ENCODE measurements at places on chromosomes 5 and 9. TPM values are rescaled to one million over a fixed set of nuclear protein-coding genes. Genes with fewer than 3 reads are reported as not detected.

DNA sequence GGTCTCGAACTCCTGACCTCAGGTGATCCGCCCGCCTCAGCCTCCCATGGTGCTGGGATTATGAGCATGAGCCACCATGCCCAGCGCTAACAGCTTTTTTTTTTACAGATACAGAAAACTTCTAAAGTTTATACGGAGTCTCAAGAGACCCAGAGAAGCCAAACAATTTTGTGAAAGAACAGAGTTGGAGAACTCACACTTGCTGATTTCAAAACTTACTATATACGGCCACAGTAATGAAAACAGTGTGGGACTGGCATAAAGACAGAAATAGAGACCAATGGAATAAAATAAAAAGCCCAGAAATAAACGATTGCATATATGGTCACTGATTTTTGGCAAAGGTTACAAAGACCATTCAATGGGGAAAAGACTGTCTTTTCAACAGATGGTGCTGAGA lies 85.6 kb upstream of the CACNA1B start:
- no peak overlapping the region for H3K4me3 ChIP-seq
- H3K27me3 ChIP-seq, result no peaks in the 10 kb centered on the region
- H3K36me3 ChIP-seq, result peaks cover 38% of the 10 kb centered on the region
- H3K4me1 ChIP-seq, result no peaks in the 10 kb centered on the region
- DNase-seq, result no peak

The WNT8A gene
- total RNA-seq, result not detected

DNA sequence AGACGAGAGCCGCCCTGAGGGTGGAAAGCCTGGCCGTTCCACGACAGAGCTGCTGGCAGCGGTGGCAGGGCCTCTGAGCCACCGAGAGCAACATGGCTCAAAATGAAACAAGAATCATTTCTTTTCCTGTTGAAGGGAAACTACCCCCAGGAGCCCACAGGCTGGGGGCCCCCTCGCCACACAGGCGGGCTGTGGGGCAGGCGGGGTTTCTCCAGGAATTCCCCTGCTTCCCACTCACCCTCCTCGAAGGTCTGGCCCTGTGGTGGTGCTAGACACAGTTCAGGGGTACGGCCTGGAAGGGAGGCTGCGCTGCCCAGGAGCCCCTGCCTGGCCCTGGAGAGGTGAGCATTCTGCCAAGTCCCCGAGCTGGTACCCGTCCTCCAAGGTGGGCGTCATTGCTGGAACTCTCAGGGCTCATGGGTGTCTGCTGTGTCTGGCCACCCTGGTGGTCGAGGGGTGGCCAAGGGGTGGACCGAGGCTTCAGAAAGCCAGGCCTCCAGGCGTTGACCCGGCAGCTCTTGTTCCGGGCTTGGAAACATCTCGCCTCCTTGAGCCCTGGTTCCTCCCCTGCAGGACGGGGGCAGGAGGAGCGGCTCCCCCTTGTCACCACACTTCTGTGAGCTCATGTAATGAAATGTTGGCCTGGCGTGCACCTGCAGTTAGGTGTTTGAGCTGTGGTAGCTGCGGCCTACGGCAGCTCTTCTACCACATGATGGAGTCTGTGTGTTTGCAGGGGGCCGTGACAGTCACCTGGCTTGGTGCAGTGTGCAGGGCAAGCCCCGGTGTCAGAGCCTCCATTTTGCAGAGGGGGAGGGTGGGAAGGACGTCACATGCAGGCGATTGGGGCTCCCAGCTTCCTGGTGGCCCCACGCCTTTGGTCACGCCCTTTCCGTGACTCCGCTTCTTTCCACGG lies 65.3 kb downstream of the RXRA start:
- DNase-seq, result peak; percentile 84
- H3K4me3 ChIP-seq, result peak overlapping the region; percentile 59
- no peaks in the 10 kb centered on the region for H3K27me3 ChIP-seq
- H3K4me1 ChIP-seq, result peaks cover 58% of the 10 kb centered on the region

The TLX3 gene
- total RNA-seq, result not detected

GRCh38 chr5:141821430-141821925 lies 56.7 kb downstream of the PCDH1 start:
- H3K36me3 ChIP-seq, result no peaks in the 10 kb centered on the region
- H3K27ac ChIP-seq, result no peak overlapping the region
- DNase-seq, result no peak
- no peaks in the 10 kb centered on the region for H3K27me3 ChIP-seq
- no peak overlapping the region for H3K4me3 ChIP-seq

GRCh38 chr5:155418960-155419579 lies 405.5 kb downstream of the KIF4B start:
- no peak overlapping the region for H3K27ac ChIP-seq
- H3K4me3 ChIP-seq, result no peak overlapping the region
- no peaks in the 10 kb centered on the region for H3K27me3 ChIP-seq
- H3K36me3 ChIP-seq, result no peaks in the 10 kb centered on the region

- H3K36me3 ChIP-seq, result no peaks in the 10 kb centered on the region
- no peaks in the 10 kb centered on the region for H3K27me3 ChIP-seq
- DNase-seq, result no peak
- H3K4me1 ChIP-seq, result no peaks in the 10 kb centered on the region
- no peak overlapping the region for H3K27ac ChIP-seq
Measured at GRCh38 chr5:169628892-169629291, 8.2 kb upstream of the DOCK2 start.

The KYAT1 gene
- total RNA-seq, result 8.9 TPM

GRCh38 chr5:81252904-81253303 lies 19.8 kb downstream of the CKMT2 start:
- no peaks in the 10 kb centered on the region for H3K4me1 ChIP-seq
- DNase-seq, result no peak
- H3K36me3 ChIP-seq, result no peaks in the 10 kb centered on the region
- H3K4me3 ChIP-seq, result no peak overlapping the region

DNA sequence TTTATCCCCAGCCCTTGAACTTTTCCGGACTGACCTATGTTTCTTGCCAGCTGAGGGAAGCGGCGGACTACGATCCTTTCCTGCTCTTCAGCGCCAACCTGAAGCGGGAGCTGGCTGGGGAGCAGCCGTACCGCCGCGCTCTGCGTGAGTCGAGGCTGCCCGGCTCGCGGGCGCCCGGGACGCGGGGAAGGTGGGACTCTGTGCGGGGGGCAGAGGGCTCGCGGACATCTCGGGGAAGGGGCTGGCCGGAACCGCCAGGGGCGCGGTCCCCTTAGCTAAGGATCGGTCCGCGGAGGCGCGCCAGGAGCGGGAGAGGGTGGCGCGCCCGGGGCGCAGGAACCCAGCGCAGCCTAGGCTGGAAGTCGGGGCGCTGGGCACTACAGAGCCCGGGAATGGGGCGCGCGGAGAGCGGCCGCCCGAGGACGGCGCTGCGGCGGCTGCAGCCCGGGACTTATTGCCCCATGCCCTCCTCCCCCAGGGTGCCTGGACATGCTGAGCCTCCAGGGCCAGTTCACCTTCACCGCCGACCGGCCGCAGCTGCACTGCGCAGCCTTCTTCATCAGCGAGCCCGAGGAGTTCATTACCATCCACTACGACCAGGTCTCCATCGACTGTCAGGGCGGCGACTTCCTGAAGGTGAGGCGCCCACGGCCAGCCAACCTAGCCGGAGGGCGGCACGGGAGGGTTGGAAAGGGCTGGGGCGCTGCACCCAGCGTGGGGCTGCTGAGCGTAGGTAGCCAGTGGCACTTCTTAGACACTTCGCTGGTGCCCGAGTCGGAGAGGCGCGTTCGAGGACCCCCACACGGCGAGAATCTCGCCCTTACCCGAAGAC lies 922 bp downstream of the CRHBP start:
- H3K27me3 ChIP-seq, result peaks cover 4% of the 10 kb centered on the region
- H3K4me1 ChIP-seq, result no peaks in the 10 kb centered on the region
- H3K36me3 ChIP-seq, result no peaks in the 10 kb centered on the region
- no peak overlapping the region for H3K4me3 ChIP-seq
- no peak overlapping the region for H3K27ac ChIP-seq

DNA sequence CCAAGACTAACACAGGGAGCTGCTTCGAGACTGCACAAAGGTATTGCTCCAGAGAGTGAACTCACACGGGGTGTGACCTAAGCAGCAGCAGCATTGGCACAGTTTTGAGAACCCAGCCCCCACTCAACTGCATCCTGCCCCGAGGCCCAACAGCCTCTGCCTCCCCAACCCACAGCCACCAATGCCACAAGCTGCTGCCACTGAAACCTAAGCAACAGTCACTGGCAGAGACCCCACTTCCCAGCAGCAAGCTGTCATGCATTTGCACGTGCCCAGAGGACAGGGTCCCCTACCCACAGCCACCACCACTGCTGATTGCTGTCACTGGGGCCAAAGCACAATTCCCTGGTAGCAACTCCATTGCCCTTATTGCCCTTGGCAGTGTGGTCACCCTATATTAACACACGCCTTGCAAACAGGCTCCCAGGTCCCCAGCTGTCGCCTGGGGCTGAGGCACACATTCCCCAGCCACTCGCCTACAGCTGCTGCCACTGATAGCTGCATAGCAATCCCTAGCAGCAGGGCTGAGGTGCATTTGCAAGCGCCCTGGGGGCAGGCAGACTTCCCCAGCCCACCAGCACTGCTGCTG lies 141.0 kb downstream of the AGTPBP1 start:
- DNase-seq, result no peak
- no peaks in the 10 kb centered on the region for H3K27me3 ChIP-seq
- H3K27ac ChIP-seq, result no peak overlapping the region
- no peak overlapping the region for H3K4me3 ChIP-seq

- no peaks in the 10 kb centered on the region for H3K27me3 ChIP-seq
- H3K4me3 ChIP-seq, result no peak overlapping the region
- H3K27ac ChIP-seq, result no peak overlapping the region
- peaks cover 32% of the 10 kb centered on the region for H3K4me1 ChIP-seq
- H3K36me3 ChIP-seq, result no peaks in the 10 kb centered on the region
- peak; percentile 2 for DNase-seq
Measured at GRCh38 chr9:749716-750115, 91.8 kb upstream of the DMRT1 start.

GRCh38 chr9:96061293-96061987 lies 185.9 kb downstream of the ERCC6L2 start:
- H3K4me1 ChIP-seq, result no peaks in the 10 kb centered on the region
- H3K36me3 ChIP-seq, result no peaks in the 10 kb centered on the region
- no peak overlapping the region for H3K4me3 ChIP-seq
- DNase-seq, result peak; percentile 17

DNA sequence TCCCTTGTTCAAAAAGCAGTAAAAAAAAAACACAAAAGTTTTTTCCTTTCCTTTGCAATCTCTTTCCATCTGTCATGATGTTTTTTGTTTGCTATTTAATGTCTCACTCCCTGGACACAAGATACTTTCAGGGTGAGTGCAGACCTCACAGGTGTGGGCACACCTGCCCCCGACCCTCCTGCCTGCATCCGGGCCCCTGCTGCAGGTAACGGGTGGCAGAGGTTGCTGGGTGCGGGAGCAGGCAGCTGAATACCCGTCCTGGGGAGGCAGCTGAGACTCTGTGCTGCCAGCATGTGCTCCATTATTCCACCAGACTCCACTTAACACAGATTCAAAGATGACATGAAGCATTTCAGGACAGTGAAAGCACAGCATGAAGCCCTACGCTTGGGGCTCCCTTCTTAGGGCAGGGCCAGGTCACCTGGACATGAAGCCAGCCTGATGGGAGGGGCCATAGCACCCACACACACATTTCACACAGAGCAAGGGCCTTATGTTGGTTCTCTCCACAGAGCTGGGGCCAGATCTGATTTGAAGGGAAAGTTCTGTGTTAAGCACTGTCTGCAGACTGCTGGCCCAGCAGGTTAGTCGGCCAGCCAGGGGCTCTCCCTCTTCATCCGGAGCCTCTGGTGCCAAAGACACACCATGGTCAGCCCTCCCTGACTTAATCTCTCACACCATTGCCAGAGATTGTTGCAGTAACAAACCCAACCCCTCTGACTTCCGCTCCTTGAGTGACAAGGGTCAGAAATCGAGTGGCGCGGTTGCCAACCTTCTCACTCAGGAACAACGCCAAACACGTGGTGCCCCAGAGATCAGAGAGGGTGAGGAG lies 13.0 kb downstream of the NEK6 start:
- H3K36me3 ChIP-seq, result no peaks in the 10 kb centered on the region
- H3K27me3 ChIP-seq, result no peaks in the 10 kb centered on the region
- H3K27ac ChIP-seq, result no peak overlapping the region
- no peak for DNase-seq

The FST gene
- 0.13 TPM for total RNA-seq

DNA sequence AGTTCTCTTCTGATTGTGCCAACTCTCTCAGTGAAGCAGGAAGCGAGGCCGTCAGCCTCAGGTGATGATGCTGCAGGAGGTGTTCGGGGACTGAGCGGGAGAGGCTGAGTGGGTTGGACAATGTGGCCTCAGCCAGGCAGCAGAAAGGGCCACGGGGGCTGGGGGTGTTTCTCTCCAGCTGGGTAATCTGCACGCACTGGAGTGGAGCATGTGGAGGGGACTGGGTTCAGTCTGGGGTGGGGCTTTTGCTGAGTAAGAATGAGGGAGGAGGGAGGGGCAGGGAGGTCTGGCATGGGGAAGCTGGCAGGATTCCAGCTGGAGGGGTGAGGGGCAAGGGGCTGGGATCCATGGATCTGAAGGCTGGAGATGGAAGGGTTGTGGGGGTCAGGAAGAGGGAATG lies 60.8 kb upstream of the PHYKPL start:
- H3K27ac ChIP-seq, result no peak overlapping the region
- H3K27me3 ChIP-seq, result no peaks in the 10 kb centered on the region
- DNase-seq, result no peak
- H3K4me1 ChIP-seq, result no peaks in the 10 kb centered on the region
- H3K36me3 ChIP-seq, result no peaks in the 10 kb centered on the region
- no peak overlapping the region for H3K4me3 ChIP-seq

The VAV2 gene
- total RNA-seq, result 7.6 TPM

DNA sequence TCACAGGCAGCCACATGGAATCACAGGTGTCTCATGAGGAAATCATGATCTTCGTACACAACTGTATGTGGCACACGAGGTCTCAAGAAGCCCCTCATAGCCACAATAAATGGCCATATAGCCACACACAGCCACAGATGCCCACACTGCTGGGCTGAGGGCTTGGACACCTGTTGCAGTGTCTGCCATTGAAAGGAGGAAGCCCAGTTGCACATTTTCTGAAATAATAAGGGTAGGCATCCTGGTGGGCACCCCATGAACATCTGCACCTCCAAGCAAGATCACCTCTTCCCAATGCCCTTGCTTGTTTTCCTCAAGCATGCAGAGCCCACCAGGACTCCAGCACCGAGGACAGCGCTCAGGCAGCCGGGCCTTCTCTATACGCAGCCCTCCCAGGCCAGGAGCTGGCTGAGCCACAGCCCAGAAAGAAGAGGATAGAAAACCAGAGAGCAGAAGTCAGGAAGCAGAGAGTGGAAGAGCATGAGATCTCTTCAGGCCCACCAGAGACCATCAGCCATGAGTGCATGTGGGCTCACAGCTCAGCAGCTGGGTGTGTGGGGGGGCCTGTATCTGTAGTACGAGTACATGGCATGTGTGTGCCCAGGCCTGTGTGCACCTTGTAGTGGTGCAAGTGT lies 1.0 kb upstream of the ACSL6 start:
- DNase-seq, result no peak
- H3K27me3 ChIP-seq, result peaks cover 3% of the 10 kb centered on the region

The GMCL2 gene
- total RNA-seq, result not detected

- H3K36me3 ChIP-seq, result no peaks in the 10 kb centered on the region
- no peaks in the 10 kb centered on the region for H3K4me1 ChIP-seq
Measured at GRCh38 chr5:92505925-92506324, 1075.1 kb downstream of the NR2F1-AS1 start.

DNA sequence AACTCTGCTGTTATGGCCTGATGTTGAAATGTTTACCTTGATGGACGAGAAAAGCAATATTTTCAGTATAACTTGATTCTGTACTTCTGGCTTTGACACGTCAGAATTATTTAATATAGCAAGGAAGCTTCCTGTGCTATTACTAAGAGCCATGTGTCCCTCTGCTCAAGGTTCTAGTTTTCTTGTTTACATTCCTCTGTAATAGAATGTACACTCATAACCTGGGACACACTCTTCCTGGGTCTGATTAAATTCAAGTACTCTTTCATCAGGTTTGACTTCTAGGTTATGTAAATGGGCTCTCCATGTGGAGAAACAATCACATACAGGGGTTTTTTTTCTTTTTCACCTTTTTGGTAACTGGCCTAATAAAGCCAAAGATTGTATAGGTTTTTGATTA lies 33.1 kb downstream of the GTF3C4 start:
- no peak overlapping the region for H3K27ac ChIP-seq
- H3K36me3 ChIP-seq, result no peaks in the 10 kb centered on the region
- no peak overlapping the region for H3K4me3 ChIP-seq
- DNase-seq, result no peak

All from CD8-positive, alpha-beta memory T cell (primary cell).